ENCODE measurements at places on chromosomes 16 and 17.

DNA sequence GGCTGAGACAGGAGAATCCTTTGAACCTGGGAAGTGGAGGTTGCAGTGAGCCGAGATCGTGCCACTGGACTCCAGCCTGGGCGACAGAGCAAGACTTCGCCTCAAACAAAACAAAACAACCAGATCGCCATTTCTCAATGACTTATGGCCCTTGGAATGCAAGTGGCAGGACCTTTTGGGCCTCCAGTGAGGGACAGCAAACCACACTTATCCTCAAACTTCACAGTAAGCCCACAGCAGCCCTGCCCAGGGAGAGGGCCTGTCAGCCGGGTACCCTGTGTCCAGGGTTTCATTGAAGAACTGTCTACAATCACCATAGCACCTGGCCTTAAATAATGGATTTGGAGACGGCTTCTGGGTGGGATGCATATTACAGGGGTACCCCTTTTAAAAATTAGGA is 11.7 kb downstream of the TRAF4 start:
- no peak for DNase-seq

- DNase-seq, result no peak
Measured at GRCh38 chr16:6375465-6376075, 957.1 kb upstream of the RBFOX1 start.

DNA sequence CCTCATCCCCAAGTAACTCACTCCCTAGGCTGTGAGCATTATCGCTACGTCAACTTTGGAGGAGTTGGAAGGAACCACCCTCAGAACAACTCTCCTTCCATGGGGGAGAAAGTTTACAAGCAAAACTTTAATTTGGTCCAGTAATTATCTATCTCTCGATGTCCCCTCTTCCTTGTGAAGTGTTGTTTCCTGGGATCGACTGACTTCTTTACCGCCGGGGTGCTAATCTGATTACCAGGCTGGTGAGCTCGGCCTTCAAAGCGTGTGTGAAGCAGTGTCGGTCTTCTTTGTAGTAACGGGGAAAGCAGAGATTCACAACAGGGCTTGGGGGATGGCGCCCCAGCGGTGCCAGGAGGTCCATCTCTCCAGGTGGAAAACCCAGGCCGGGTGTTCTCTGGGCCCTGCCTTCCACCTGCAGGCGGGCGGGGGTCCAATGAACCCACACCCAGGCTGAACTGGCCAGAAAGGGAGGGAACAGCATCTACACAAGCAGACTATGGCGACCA is 14.5 kb upstream of the FOXF1 start:
- DNase-seq, result no peak

DNA sequence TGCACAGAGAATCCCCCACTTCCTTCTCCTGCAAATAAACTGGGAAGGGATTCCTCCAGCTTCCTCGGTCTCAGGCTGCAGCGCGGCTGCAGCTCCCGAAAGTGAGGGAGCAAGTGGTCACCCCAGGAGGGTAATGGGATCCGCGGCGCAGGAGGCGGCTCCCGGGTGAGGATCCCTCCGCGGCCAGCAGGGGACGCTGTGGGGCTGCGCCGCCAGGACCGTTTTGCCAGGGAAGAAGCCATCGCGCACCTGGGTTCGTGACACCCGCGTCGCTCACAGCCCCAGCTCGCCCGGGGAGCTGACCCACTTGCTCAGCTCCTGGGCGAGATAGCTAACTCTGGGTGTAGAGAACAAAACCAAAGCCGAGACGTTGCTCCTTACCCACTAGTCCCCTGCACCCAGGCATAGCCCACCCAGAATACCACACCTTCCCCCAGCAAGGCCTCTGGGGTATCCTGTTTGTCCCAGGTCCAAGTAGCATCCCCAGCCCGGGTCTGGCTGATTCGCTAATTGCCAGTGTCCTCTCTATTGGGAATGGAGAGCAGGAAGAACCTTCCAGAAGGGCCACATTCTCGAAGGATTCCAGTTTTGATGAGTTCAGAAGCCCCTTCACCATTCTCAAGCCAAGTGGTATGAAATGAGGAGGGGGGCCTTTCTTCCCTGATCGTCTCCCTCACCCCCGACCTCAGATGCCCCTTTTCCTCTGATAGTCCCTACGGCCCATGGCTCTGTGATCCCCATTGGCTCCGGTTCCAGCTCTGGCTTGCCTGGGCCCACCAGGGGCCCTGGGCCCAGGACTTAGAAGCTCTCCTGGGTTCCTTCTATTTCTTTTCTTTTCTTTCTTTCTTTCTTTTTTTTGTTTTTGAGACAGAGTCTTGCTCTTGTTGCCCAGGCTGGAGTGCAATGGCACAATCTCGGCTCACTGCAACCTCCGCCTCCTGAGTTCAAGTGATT is 14.1 kb downstream of the CYGB start:
- peak; percentile 83 for DNase-seq

DNA sequence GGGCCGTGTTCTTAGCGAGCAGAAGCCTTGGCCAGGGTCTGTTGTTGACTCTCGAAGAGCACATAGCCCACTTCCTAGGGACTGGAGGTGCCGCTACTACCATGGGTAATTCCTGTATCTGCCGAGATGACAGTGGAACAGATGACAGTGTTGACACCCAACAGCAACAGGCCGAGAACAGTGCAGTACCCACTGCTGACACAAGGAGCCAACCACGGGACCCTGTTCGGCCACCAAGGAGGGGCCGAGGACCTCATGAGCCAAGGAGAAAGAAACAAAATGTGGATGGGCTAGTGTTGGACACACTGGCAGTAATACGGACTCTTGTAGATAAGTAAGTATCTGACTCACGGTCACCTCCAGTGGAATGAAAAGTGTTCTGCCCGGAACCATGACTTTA is 18.5 kb downstream of the RSPRY1 start:
- DNase-seq, result no peak

DNA sequence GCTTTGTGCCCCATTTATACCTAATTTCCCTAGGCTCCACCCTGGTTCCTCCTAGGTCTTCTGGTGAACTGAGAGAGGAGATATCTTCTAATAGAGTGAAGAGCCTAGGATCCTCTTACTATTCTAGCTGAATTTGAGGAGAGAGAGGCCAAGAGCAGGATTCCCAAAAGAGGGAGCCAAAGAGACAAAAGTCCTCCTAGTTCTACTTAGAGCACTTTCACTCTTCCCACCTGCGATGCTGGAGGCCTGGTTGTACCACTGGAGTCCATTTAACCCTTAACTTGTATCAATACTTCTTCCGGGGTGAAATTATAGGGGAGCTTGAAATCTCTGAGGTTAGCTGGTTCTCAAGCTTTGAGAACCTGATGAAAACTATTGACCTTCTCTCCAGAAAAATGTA is 3.4 kb upstream of the SSH2 start:
- no peak for DNase-seq

DNA sequence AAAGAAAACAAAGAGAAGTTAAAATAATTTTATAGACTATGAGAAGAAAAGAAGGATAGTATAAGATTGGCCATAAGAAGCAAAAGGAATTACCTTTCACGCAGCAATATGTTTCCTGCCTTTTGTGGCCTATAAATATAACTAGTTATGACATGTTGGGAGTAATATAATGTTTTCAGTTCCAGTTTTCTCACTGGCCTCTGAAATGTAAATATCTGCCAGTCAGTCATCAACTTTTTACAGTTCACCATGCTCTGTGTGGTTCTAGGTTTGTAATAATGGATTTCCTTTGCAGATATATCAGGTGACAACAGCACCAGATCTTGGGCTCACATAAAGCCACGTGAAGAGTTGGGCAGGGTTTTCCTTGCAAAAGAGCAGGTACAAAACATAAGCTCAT is 94.3 kb downstream of the ABCA8 start:
- no peak for DNase-seq

GRCh38 chr17:47213540-47213939 is 4.4 kb downstream of the MYL4 start:
- no peak for DNase-seq

DNA sequence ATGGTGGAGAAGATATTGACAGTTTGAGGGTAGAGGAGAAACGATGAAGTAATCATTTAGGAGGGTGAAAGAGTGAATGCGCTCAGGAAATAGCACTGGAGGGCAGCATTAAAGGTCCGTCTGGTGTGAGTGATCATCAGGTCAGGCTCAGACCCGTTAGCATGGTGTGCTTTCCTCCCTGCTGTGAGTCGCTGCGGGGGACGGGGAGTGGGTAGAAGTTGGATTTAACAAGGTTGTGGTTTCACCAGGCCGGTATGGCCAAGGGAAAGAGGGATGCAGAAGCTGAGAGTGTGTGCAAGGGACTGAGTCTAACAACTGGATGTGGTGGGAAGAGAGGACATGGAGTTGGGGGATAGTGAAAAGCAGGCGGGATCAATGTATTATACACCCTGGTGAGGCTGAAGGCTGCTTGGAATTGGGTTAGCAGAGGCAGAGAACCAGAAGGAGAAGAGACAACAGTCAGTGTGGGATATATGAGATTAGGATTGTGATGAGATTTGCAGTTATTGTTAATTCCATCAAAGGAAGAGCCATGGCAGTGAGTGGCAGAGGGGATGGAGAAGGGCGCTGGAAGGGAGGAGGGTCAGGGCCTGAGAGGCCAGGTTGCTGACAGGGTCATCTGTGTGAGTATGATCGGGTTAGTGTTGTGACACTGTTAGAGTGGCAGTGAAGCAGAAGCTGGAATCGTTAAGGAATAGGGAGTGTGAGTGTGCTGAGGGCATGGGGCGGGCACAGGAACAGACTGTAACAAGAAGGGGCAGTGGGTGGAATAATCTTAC is 59.0 kb upstream of the TBX2 start:
- DNase-seq, result no peak

- DNase-seq, result no peak
Measured at GRCh38 chr17:18278867-18279266, 18.4 kb downstream of the MIEF2 start.

GRCh38 chr17:65638221-65638975 is 77.0 kb upstream of the AXIN2 start:
- DNase-seq, result no peak

- no peak for DNase-seq
Measured at GRCh38 chr16:74830648-74831047, 56.0 kb upstream of the FA2H start.

GRCh38 chr16:65309354-65309753 is 187.5 kb upstream of the CDH11 start:
- DNase-seq, result no peak

DNA sequence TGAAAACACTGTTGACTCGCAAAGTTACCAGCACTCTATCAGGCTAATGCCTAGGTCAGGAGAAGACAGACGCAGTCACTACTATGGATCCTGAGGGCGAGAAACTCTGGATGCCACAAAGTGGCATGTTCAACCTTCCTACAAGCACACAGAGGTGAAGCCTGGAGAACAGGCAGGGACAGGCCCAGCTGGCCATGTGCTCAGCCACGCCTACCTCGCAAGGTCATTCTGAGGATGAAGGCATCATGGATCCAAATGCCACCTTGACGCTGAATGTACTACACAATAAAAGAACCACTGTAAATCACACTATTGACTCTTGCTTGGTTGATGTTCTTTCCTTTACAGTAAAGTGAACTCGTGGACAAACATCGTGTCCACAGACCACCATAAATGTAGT is 85.8 kb downstream of the ANKRD11 start:
- DNase-seq, result no peak

DNA sequence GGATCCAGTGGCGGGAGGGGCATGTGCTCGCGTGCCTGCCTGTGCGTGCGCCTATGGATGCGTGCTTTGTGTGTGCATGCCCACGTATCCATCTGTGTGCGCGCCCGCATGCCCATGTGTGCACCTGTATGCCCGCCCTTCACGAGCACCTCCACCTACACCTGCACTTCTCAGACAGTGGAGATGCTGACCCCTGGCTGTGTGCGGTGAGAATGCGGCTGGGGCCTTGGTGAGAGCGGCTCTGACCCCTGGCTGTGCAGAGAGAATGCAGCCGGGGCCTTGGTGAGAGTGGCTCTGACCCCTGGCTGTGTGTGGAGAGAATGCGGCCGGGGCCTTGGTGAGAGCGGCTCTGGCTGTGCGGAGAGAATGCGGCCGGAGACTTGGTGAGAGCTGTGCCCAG is 33.9 kb downstream of the AXIN1 start:
- no peak for DNase-seq

- DNase-seq, result no peak
Measured at GRCh38 chr16:12406158-12406557, 397.5 kb downstream of the CPPED1 start.

GRCh38 chr17:6170349-6170748 is 100.2 kb downstream of the WSCD1 start:
- no peak for DNase-seq

DNA sequence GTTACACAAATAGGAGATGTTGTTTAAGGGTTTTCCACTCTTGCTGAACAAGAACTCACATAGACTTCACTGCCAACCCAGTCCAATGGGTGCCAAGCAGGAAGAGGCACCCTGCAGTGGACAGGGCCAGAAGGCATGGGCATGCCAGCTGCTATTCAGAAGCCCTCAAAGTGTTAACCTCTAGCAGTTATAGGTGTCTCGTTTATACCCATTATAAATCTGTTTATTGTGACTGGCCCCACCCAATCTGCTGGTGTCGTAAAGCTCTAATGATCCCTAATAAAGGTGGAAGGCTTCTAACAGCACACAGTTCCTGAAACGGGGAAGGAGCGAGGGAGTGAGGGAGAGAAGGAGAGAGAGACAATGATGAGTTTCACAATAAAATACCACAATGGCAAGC is 23.9 kb downstream of the HNF1B start:
- DNase-seq, result no peak

- peak; percentile 87 for DNase-seq
Measured at GRCh38 chr16:67666559-67667452, at the start of the genes C16orf86 and ENKD1. Gene C16orf86, plus strand, starts transcription at chr16:67666814. Its CDS starts 157 bp downstream, at chr16:67666971. Gene ENKD1, minus strand, starts transcription at chr16:67666750. Its CDS starts 308 bp downstream, at chr16:67666442.

DNA sequence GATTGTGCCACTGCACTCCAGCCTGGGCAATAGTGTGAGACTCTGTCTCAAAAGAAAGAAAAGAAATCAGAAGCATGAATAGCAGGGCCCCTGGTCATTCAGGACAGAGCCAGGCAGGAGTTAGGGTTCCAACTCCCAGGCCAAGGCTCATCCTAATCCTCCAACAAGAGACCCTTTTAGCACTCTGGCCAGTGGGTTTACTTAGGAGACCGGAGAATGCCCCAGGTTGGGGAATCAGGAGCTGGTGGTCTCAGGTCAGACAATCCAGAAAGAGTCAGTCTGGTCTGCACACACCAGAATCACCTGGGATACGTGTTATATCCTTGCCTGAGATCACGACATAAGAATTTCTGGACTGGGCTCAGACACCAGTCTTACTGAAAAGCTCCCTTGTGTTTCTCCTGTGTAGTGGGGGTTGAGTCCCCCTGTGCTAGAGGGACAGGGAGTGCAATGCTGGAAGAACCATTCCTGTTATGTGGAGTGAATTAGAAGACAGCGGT is 48.7 kb downstream of the CCDC42 start:
- DNase-seq, result no peak

DNA sequence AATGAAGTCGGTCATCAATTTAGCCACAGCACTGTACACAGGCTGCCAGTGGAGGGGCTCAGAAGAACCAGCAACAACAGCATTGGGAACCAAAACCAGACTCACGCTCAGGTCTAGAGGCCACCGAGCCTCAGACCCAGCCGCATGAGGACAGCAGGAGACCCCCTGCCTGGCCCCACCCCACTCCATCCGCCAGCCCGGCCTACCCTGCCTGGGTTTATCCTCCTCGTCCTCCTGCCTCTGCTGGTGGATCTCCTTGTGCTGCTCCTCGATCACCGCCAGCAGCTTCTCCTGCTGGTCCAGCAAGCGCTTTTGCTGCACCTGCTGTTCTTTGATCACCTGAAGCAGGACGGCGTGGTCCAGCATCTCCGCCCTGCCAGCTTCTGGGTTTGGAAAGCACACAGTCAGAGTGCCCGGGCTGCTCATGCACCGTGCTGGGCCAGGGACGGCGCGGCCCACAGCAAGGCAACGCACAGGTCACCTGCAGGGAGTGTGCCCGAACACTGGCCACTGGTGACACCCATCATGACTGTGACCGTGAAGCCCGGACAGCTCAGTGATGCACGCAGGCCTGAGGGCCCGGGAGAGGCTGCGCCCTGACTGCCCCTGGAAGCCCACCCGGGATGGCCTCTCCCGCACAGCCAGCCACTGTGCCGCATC is 7.7 kb downstream of the NDUFAF8 start:
- no peak for DNase-seq
